CD4-positive, alpha-beta T cell treated with Interleukin-15 for 4 hours (primary cell): ENCODE measurements at places on chromosomes 7 and 10.

GRCh38 chr10:123840714-123841113, 50.9 kb downstream of the CPXM2 start:
- DNase-seq, result no peak

- peak; percentile 82 for DNase-seq
These were observed at the start of gene SRGN for GRCh38 chr10:69087590-69088470. Gene SRGN, plus strand, starts transcription at chr10:69088103. Its CDS starts 55 bp downstream, at chr10:69088158.

DNA sequence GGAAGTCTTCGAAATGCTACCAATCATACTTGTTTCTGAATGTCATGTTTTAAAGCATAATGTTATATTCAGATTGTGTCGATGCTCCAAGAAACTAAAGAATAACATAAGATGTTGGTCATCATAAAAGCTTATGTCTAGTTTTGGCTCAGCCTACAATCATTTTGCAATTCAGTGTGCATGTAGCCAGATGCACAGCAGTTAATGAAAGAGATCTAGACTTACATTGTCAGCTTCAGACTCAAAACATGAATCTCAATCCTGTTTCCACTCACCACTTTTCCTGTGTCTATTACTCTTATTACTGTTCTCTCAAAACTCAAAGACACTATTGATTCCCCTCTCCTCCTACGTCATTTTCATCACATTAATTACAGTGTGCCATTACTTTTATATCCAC, 21.4 kb downstream of the TMEM196 start:
- no peak for DNase-seq

- no peak for DNase-seq
These were observed 5.0 kb upstream of the MINDY3 start for GRCh38 chr10:15865304-15865703.

- no peak for DNase-seq
These were observed 15.2 kb upstream of the GALNTL5 start for GRCh38 chr7:151941009-151941408.

DNA sequence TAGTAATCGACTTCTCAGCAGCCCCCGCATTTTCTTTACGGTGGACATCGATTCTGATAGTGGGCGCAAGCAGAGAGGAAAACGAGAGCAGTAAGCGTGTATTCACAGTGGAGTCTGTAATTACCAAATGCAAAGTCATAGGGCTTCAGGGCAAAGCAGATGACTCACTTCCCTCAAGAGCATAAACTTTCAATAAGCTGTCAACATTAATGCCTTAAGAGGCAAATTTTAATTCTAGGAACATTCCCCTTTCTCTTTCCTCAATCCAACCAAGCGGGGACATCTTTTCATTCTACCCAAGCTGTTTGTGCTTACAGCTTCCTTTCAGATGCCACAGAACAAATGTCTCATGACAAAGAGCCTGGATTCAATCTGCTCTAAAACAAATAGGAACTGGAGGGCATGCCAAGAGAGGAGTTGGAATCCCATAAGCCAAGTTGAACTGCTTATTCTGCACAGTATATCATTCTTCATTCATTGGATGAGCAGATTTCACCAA, 48.6 kb downstream of the MALSU1 start:
- DNase-seq, result no peak

DNA sequence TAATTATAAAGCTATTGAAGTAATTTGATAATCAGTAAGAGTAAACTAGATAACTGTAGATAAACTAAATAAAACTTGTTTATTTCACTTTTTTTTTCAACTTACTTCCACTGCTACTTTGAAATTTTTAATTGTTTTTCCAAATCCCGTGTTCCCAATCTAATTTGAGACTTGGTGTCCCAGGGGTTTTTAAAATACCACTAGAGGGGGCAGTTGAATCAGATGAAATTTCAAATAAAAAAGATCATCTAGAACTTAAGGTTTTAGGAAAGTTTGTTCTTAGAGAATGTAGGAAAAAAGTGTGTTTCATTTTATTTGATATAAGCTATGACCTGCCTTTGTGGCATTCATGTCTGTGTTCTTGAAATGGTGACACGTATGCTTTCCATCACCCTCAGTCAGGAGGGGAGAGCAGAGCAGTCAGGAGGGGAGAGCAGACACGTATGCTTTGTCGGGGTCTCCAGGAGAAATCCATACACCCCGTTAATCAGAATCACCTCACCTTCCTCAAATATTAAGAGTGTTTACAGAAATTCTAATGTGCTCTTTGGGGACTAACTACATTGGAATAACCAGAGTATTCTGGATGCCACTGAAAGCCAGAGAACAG, 49.9 kb downstream of the C10orf67 start:
- no peak for DNase-seq

- DNase-seq, result no peak
These were observed 20.4 kb downstream of the DNAJB12 start for GRCh38 chr10:72334196-72334824.

DNA sequence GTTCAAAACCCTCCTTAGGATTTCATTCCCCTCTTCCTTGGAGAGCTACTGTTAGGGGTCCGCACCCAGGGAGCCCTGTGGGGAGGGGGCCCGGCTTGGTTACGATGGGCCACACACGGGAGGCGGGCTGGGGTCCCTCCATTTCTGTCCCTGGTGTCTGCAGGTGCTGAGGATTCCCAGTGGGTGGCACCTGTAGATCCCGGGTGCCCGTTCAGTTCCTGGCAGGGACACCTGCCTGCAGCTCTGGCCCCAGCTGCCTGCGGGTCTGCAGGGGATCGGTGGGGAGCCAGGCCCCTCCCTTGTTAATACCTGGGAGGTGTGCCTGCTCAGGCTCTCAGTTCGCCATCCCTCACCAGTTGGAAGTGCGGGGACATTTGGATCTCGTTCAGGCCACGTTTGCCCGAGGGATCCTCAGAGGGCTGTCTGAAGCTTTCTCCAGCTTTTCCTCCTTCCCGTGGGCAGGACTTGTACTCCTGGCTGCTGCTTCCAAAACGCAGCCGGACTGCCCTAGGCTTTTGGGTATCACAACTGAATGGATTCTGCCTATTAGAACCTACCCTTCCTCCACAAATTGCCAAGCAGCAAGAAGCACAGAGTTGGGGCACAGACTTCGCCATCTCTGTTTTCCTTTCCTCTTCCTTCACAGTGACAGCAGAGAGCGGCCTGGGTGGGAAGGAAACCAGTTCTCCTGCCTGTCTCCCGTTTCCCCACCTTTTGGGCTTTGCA, 22.3 kb upstream of the IL15RA start:
- DNase-seq, result no peak

- no peak for DNase-seq
These were observed 30.8 kb downstream of the CASD1 start for GRCh38 chr7:94540428-94540827.

DNA sequence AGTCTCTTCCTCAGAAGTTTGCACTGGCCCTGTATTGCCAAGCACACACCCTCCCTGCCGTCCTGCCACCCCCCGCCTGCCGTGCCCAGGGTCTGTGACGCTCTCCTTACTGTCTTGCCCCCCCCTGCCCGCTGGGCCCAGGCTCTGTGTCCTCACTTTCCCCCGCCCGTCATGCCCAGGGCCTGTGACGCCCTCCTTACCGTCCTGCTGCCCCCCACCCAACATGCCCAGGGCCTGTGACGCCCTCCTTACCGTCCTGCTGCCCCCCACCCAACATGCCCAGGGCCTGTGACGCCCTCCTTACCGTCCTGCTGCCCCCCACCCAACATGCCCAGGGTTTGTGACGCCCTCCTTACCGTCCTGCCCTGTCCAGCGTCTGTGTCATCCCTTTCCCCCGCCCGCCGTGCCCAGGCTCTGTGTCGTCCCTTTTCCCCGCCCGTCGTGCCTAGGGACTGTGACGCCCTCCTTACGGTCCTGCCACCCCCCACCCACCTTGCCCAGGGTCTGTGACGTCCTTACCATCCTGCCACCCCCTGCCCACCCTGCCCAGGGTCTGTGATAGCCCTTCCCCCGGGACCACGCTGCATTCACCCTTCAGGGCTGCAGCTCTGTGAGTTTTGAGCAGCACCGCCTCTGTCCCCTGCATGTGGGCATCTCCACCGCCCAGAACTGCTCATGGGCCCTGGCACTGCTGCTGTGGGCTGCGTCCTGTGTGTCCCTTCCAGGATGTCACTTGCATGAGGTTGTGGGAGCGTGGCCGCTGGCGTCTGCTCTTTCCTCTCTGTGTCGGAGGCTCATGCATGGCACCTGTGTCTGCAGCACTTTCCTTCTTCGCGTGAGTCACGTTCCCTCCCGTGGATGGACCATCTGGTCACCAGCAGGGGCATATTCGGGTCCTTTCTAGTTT, 19.3 kb upstream of the PRKAR1B start:
- DNase-seq, result no peak

DNA sequence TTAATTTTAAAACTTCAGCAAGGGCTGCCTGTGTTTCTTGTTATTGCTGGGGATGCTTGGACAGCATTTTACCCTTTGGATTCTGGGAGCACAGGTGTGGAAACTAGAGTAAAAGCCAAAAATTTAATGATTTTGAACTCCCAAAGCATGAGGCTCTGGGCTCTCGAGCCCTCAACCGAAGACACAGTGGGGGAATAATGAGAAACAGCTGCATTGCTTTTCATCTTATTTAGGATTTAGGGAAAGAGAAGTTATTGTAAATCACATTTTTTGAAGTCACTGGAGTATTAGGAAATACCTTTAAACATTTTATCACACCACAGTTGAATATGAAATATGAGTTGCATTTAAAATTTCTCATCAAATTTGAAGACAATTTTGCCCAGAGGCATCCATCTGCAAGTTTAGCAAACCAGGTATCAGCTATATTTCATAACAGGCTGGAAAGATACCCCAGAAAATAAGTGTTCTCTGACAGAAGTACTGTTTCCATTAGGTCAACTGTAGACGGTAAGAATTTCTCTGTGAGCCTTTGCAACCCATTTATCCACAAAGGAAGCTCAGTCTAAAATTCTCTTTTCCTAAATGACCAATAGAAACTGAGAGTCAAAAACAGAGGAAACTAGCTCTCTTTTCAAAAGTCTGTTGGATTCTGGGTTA, 290.6 kb upstream of the PHYHIPL start:
- DNase-seq, result no peak

DNA sequence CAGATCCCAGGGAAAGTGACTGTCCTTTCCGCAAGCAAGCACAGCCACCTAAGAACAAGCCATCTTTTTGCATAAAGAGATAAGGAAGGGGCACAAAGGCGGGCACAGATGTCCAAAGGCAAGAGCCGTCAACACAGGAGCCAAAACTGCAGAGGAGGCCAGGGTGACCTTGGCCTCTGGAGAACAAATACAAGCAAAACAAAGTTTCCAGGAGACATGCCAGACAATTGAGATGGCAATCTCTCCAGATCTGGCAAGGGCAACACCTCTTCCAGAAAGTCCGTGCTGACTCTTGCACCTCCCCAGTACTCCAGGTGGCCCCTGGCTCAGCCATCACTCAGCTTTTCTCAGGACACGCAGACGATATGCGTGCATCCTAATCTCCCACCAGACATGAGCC, 58.2 kb downstream of the TEX36 start:
- DNase-seq, result no peak

DNA sequence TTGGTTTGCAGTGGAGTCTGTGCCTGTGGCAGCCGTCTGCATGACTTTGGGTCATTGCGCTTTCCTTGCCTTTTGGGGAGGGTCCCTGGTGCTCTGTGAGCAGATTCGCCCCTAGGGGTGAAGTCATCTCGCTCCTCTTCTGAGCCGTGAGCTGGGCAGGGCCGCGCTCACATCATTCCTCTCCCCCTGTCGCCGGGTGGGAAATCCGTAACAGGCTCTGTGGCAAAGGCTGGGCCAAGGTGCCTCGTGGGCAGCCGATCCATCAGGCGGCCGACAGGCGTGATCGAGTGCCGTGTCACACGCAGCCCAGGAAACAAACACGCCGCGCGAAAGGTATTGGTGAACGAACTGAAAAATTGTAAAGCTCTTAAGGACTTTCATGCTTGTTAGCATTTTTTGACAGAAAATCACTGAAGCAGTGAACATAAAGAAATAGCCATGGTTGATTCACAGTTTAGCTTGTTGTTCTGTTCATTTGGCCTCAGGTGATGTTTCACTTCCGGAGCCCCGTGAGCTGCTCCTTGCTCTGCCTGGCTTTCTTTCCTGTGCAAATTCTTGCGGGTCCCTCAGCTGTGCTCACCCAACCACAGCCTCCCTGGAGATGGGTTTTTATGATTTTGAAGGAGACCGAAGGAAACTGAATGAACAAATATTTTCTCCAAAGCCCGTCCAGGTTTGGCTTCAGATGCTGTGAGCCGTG, 122.1 kb downstream of the NKX6-2 start:
- DNase-seq, result no peak

- no peak for DNase-seq
These were observed 136.2 kb downstream of the TCF7L2 start for GRCh38 chr10:113086282-113086681.

DNA sequence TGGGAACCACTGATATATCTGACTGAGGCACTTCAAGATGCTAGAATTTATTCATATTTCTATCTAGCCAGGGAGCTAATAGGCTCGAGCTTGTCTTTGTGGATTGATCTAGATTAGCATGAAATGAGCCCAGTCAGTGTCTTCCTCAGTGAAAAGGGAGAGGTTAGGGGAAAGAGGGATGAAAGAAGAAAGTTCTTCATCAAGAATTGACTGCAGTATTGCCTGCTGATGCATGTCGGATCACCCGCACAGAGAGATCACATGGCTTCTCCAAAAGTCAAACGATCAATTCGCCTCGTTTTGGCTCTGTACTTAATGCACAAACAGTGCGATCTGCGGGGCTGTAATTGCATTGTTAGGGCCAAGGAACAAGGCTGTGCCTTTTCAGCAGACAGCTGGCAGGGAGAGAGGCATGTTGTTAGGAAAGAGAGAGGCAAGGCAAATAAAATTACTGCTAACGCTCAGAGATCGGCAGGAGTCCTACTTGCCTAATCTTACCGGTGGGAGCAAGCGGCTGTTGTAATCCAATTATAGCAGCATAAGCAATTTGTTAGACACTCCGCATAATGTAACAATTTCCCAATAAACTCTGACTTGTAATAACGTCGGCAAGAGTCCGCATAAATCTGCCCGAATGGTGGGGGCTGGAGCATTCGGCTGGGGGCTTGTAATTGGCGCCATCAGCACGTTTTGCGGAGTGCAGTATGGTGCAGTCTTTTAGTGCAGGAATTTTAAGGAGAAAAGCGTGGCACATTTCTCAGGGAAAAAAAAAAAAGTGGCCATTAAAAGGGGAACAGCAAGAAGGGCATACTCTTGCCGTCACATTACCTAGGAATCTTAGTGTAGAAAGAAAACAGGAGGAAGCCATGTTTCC, 102.1 kb downstream of the POLL start:
- no peak for DNase-seq
